ENCODE measurements at places on chromosomes 5 and 9. TPM values are rescaled to one million over a fixed set of nuclear protein-coding genes. Genes with fewer than 3 reads are reported as not detected.

The C5orf58 gene
- total RNA-seq, result not detected

The FOXD1 gene
- total RNA-seq, result 0.46 TPM

The FAM169A gene
- total RNA-seq, result 9.2 TPM

The SPATA31C2 gene
- 0.04 TPM for total RNA-seq

The ATP10B gene
- total RNA-seq, result not detected
